ENCODE measurements at places on chromosomes 1 and 21.

DNA sequence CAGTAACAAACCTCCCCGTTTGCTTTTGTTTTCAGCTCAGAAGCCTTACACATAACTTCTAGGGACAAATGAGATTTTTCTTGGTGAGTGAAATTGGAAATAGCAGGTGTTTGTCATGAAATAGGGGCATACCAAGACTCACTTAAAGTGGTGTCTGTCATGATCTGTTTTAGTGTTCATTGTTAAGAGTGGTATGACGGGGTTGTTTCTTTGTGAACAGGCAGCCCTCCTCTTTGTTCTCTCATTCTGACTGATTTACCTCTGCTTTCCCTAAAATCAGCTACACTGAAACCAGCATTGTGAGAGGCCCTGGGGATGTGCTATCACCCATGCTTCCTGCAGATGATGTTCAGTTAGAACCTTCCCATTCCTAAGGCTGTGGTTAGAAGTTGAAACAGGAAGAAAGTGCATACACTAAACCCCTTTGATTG is 2.5 kb upstream of the ERO1B start:
- DNase-seq, result no peak

- DNase-seq, result no peak
Measured at GRCh38 chr21:26025536-26026512, 144.7 kb downstream of the APP start.

DNA sequence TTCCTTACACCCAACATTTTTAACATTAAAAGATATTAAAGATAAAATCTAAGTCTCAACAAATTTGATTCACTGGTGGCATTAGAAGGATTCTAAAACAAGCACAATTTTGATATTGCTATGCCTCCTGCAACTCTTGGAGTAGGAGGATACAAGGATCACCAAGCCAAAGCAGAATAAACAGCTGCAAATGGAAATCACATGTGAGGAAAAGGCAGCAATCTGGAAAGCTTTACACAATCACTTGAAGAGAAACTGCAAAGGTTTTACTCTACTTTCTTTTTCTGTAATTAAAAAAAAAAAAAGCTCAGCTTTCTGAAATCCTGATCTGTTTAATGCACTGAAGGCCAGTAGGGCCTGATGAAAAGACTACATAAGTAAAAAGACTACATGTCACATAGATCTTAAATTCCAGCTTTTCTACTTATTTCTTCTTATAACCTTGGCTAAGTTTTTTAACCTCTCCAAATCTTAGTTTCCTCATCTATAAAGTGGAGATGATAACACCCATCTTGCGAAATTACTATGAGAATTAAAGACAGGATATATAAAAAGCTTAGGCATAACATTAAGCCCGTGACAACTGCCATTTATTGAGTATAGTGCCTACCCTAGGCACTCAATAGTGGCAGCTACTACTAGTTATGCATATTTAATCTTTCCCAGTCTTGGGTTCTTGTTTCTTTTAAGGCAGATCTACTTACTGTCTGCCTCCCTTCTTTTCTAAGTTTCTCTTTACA is 73.5 kb downstream of the EPS15 start:
- DNase-seq, result no peak

- DNase-seq, result no peak
Measured at GRCh38 chr1:153567621-153568366, 2.1 kb upstream of the S100A2 start.

- no peak for DNase-seq
Measured at GRCh38 chr1:15152318-15153183, 996 bp upstream of the TMEM51 start.

GRCh38 chr1:38641661-38642060 is 217.9 kb downstream of the RRAGC start:
- no peak for DNase-seq

- DNase-seq, result no peak
Measured at GRCh38 chr21:45976701-45977311, 4.8 kb upstream of the COL6A1 start.

DNA sequence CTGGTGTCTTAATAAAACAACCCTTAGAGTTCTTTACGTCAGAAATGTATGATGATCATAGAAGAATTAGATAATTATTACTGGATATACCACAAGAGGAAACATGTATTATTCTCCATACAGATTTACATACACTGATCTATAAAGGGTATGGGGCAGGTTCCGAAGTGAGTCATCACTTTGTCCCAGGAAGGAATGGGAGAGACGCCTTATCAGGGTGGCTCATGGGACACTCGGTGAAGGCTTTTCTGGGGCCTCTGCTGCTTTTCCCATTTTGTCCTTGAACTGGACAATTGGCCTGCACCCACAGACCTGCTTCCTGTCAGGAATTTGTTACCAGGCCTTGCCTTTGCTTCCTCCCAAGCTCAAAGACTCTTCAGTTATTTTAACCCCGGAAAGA is 233.8 kb upstream of the RUNX1 start:
- no peak for DNase-seq

DNA sequence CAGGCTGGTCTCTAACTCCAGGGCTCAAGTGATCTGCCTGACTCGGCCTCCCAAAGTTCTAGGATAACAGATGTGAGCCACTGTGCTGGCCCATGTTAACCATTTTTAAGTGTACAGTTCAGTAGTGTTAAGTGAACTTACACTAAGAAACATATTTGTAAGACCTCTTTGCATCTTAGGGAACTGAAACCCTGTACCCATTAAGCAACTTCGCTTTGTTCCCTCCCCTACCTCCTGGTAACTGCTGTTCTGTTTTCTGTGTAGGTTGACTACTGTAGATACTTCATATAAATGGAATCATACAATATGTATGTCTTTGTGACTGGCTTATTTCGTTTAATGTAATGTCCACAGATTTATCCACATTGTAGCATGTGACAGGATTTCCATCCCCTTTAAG is 11.0 kb downstream of the NUDC start:
- no peak for DNase-seq

- DNase-seq, result no peak
Measured at GRCh38 chr1:73556270-73556669, 641.7 kb downstream of the LRRIQ3 start.

GRCh38 chr1:25700144-25700523 is 83.5 kb downstream of the MAN1C1 start:
- DNase-seq, result no peak

- no peak for DNase-seq
Measured at GRCh38 chr21:41974752-41975053, 20.9 kb upstream of the C2CD2 start.

- DNase-seq, result peak; percentile 9
Measured at GRCh38 chr1:905811-906599, 17.7 kb upstream of the SAMD11 start.

DNA sequence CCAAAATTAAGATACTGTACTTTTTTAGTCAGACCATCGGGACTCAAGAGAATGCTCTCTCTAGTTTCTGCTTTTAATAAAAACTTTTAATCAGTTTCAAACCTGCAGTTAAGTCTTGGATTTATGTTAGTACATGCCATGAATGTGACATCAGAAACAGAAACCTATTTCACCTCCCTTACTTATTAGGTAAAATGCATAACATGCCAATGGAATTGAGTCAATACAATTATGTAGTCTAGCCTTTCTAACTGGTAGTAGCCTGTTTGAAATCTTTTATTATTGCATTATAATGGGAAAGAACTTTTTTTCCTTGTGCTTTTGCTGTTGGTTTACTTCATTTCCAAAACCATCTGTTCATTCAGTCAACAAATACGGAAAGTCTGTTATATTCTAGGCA is 4.8 kb downstream of the PHACTR4 start:
- DNase-seq, result no peak

- no peak for DNase-seq
Measured at GRCh38 chr1:85240643-85241042, 18.8 kb downstream of the C1orf52 start.

DNA sequence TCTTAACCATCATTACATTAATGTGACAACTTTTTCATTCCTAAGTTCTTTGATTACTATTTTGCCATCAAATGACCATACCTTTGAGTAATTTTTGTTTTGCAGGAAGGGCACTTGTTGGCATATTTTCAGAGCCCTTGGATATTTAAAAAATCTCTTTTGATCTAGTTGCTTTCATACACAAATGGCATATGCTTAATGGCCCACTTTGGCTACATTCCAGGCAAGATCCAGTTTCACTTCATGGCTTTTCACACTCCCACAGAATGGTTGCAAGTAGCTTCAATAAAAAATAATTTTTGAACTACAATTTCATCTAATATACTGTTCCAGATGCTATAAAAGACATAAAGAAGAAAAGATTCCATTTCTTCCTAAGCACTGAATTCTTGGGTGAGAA is 18.1 kb downstream of the ADAM30 start:
- no peak for DNase-seq

GRCh38 chr1:37892151-37893047 is 33.0 kb upstream of the MTF1 start:
- no peak for DNase-seq

DNA sequence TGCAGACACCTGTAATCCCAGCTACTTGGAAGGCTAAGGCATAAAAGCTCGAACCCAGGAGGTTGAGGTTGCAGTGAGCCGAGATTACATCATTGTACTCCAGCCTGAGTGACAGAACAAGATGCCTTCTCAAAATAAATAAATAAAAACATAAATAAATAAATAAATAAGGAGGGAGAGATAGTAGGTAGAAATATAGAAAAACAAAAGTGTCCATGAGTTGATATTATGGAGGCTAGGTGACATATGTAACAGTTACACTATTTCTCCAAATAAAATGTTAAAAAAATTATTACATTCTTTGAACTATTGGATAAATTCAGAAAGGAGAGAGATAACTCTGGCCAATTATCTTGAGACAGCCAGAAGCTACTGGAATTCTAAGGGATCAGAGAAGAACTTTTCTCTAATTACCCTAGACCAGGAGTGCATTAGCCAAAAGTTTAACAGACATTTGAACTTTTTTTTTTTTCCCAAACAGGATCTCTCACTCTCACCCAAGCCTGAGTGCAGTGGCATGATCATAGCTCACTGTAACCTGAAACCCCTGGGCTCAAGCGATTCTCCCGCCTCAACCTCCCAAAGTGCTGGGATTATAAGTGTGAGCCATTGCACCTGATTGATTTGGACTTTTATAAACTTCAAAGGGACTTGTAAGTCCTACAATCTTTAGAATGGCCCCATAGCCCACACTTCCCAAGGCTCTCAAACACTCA is 17.6 kb downstream of the SYNJ1 start:
- no peak for DNase-seq

GRCh38 chr21:37821786-37822450 is 94.3 kb downstream of the KCNJ6 start:
- no peak for DNase-seq

DNA sequence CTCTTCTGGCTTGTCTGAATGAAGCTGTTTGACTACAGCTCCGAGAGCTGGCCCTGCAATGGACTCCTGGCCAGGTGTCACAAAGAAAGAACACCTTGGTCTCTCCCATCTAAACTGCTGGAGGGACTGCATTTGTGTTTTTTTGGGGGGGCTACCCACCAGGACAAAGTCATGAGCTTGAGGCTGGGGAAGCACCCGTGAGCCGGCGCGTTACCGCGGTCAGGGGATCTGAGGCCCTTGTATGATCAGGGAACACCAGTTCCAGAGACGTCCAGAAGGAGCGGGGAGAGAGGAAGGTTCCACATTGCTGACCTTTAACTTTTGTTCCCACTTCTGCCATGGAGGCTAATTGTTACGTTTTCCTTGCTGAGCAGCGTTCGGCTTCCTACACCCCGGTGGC is 84.5 kb upstream of the C1orf174 start:
- DNase-seq, result no peak

DNA sequence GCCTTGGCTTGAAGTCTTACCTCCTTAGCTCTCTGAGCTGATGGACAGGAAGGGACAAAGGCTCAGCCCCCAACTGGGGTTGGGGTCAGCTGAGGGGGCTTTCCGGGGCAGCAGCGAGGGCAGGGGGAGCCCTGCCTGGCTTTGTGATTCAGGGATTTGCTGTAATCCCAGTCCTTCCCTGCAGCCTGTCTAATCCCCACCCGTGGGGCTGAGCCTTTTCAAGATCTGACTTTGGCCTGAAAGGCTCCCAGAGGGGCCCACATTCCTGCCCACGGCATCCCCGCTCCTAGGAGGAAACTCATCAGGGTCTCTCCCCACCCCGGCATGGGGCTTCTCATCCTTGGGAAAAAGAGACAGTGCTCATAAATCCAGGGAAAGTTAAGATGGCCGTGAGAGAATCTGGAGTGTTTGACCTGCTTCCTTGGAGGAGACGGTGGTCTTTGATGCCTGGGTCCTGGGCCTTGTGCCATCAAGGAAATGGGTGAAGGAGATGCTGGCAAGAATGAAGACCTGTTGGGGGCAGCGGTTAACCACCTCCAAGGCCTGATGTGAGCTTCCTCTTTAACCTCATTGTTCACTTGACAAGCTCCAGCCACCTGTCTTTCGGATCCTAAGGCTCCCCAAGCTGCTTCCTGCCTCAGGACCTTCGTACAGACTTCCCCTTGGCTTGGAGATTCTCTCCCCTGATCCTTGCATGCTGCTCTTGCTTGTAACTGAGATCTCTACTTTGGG is 83.1 kb upstream of the WNT4 start:
- no peak for DNase-seq

- DNase-seq, result no peak
Measured at GRCh38 chr1:74548961-74549750, 36.7 kb upstream of the LRRC53 start.

GRCh38 chr21:38712071-38712470 is 93.7 kb upstream of the ETS2 start:
- no peak for DNase-seq

DNA sequence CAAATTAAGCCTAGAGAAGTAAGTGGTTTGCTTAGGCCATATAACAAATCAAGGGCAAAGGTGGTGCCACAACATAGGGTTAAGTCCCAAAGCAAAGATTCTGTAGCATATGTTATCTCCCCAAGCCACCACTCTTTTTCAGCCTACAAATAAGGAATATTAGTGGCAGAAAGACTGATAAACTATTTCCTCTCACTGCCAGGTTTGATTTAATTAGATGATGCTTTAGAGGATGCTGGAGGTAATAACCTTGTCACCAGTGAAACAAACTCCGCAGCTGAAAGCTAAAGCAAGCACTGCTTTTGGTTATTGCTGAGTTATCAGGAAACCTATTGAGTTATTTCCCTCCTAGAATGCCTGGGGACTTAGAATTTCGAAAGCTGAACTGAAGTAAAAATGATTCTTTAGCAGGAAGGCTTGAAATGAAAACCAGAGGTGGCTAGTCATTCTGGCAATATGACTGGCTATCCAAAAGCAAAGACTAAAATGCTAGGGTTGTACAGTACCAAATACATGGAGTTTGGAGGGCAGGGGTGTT is 145.2 kb downstream of the SYT2 start:
- no peak for DNase-seq

DNA sequence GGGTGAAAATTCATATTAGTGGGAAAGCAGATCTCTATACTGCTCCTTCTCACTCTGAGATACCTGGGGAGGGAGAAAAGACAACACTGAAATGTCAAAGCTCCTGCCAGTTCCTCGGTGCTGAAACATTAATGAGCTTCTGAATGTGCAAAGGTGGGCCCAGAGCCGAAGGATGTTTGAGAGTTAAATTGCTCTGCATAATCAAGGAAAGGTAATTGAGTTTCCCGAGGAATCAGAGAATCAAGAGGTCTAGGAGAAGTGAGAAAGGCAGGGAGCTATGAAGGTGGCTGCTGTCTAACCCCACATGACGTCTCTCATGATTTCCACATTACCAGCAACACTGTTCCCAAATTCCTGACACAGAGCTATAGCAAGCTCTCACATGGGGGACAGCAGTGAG is 346.7 kb downstream of the SMYD3 start:
- DNase-seq, result no peak

All from central memory CD8-positive, alpha-beta T cell (primary cell).